ENCODE measurements at places on chromosomes 1 and 21. TPM values are rescaled to one million over a fixed set of nuclear protein-coding genes. Genes with fewer than 3 reads are reported as not detected.

The CD34 gene
- total RNA-seq, result 74.2 TPM

The TMEM82 gene
- total RNA-seq, result not detected

The PADI1 gene
- not detected for total RNA-seq

The NTNG1 gene
- total RNA-seq, result 1.3 TPM

The CLDN17 gene
- not detected for total RNA-seq

The PGLYRP3 gene
- not detected for total RNA-seq

The KRTAP10-8 gene
- total RNA-seq, result not detected

The LCE4A gene
- not detected for total RNA-seq

The PAQR6 gene
- 2.0 TPM for total RNA-seq

The HNRNPCL4 gene
- not detected for total RNA-seq

The PLOD1 gene
- 74.9 TPM for total RNA-seq

The SHISA4 gene
- total RNA-seq, result 23.3 TPM

The ZNF436 gene
- 16.7 TPM for total RNA-seq

The FCRLA gene
- total RNA-seq, result not detected

The CDC42SE1 gene
- 56.6 TPM for total RNA-seq

The PGBD5 gene
- 0.60 TPM for total RNA-seq

The POU3F1 gene
- 0.19 TPM for total RNA-seq

The TOR1AIP1 gene
- 58.3 TPM for total RNA-seq

The LRRC71 gene
- not detected for total RNA-seq

The FTCD gene
- total RNA-seq, result not detected

The SELL gene
- 27.7 TPM for total RNA-seq

The LPAR3 gene
- not detected for total RNA-seq

The NUAK2 gene
- 5.4 TPM for total RNA-seq

The SARS1 gene
- total RNA-seq, result 142 TPM

The SELENON gene
- 57.3 TPM for total RNA-seq

The EIF4G3 gene
- total RNA-seq, result 69.5 TPM

The PSRC1 gene
- 1.9 TPM for total RNA-seq

The DIPK1A gene
- 26.4 TPM for total RNA-seq

The SH3GLB1 gene
- 87.3 TPM for total RNA-seq

The PTPN22 gene
- 3.2 TPM for total RNA-seq

The KCNK2 gene
- 0.48 TPM for total RNA-seq

The MSH4 gene
- total RNA-seq, result 0.24 TPM

The S100A8 gene
- total RNA-seq, result 62.9 TPM

The GPR3 gene
- 0.65 TPM for total RNA-seq

The SELP gene
- total RNA-seq, result 74.5 TPM

The NBPF6 gene
- total RNA-seq, result not detected

The TINAGL1 gene
- total RNA-seq, result 187 TPM

The OPRD1 gene
- total RNA-seq, result not detected

The LCE2A gene
- not detected for total RNA-seq

The PHF13 gene
- total RNA-seq, result 15.1 TPM

The IBA57 gene
- 7.6 TPM for total RNA-seq

The GNAT2 gene
- total RNA-seq, result not detected

Measured in omental fat pad (tissue), 4 donors.